Thymus (tissue), 14 donors: ENCODE measurements at places on chromosomes 6 and 20. TPM values are rescaled to one million over a fixed set of nuclear protein-coding genes. Genes with fewer than 3 reads are reported as not detected.

MYLK2 gene
- 0.66 TPM for total RNA-seq

METTL24 gene
- total RNA-seq: 1.5 TPM

KIF6 gene
- total RNA-seq: 0.24 TPM

CEP57L1 gene
- 22.2 TPM for total RNA-seq

CGAS gene
- total RNA-seq: 6.1 TPM

SOBP gene
- 4.1 TPM for total RNA-seq

MEI4 gene
- total RNA-seq: 0.05 TPM

EPB41L2 gene
- 19.1 TPM for total RNA-seq

HLA-E gene
- total RNA-seq: 303 TPM

OARD1 gene
- total RNA-seq: 44.8 TPM

MEP1A gene
- total RNA-seq: 0.14 TPM

RFX6 gene
- total RNA-seq: not detected

PDYN gene
- total RNA-seq: 0.33 TPM

DEFB114 gene
- total RNA-seq: not detected

RPP40 gene
- total RNA-seq: 10.1 TPM

SLC24A3 gene
- total RNA-seq: 0.99 TPM

OVOL2 gene
- 0.94 TPM for total RNA-seq

PTCHD4 gene
- 0.09 TPM for total RNA-seq

TSPO2 gene
- 0.38 TPM for total RNA-seq

ARFGEF3 gene
- 0.19 TPM for total RNA-seq

TMC2 gene
- total RNA-seq: not detected
